AG04449 (cell line): ENCODE measurements at places on chromosomes 11 and 22.

DNA sequence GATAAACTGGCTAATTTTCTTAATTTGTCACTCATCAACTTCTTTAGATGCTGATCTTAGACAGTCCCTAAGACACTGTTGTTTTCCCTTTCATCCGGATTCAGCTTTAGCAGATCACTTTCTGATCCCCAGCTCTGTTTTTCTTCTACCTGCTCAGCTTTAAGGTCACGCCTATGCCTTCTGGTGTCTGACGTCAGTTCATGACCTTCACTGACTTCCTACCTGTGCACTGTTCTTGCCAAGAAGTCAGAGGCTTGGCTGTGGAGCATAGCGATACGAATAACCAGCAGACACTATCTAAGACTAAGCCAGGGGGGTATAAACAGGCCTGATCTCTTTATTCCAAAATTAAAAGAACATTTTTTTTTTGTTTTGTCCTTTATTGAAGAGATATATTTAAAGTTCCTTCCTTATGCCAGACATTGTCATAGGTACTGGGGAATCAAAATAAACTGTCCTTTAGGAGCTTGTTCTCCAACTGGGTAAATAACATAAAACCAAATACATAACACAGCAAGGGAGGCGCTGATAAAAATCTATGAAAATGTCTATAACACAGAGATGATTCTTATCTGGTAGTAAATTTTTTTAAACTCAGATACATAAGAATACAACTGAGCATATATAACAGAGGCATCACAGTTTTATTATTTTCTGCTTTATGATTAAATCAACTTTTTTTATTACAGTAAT lies 352.2 kb upstream of the CTSC start:
- DNase-seq: no peak

GRCh38 chr22:50571264-50572175 lies 6.7 kb downstream of the CPT1B start:
- DNase-seq: no peak

GRCh38 chr22:25950111-25950510 lies 208.1 kb downstream of the MYO18B start:
- DNase-seq: no peak

DNA sequence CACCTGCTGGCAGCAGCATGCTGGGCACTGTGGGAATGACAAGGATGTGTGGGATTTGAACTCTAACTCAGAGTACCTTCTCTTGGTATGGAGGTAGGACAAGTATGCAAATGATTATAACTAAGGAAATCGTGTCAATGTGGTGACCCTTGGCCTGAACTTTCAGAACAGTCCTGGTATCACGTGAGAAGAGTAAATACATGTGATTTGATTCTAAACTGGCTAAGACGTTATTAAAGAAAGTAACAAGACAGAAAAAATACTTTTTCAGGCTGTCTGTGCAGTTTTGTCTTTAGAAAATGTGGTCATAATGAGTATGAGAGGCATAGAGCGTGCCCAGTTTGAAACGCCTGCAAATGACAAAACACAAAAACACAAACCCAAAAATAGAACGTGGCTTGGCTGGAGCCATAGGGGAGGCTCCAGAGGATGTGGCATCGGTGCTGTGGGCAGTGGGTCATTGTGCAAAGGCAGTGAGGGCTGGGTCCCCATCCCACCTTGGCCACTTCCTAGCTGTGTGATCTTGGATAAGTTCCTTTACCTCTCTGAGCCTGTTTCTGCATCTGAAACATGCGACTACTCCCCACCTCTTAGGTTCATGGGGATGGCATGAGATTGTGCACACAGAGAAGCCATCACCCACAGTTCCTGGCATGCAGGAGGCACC lies 18.4 kb upstream of the IL2RB start:
- DNase-seq: no peak

GRCh38 chr11:16788141-16789062 lies 50.0 kb downstream of the C11orf58 start:
- no peak for DNase-seq
